ENCODE measurements at places on chromosomes 12 and 14.

GRCh38 chr12:2194060-2194459 lies 141.3 kb downstream of the CACNA1C start:
- DNase-seq, result no peak

- DNase-seq, result peak; percentile 14
Observed at GRCh38 chr12:127342861-127343260, 924.1 kb upstream of the TMEM132C start.

DNA sequence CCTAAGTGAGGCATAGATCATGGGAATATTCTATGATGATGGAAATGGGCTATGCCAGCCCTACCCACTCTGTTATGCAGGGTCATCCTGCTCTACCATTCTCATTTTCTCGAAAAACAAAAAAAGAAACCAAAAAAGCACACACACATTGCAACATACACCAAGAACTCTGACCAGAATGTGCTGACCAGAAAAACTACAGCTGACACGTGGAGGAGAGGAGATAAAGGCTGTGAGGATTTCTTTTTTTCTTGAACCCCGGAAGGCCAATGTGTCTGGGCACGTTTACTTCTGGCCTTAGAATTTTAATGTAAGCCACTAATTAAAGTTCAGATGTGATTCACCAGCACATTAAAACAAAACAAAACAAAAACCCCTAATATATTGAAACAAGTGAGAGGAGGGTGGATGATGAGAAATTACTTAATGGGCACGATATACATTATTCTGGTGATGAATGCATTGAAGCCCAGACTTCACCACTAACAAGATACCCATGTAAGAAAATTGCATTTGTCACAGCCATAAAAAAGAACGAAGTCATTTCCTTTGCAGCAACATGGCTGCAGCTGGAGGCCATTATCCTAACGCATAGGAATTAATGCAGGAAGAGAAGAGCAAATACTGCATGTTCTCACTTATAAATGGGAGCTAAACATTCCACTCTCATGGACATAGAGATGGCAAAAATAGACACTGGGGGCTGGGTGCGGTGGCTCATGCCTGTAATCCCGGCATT lies 66.3 kb upstream of the PLEKHG3 start:
- no peak for DNase-seq

DNA sequence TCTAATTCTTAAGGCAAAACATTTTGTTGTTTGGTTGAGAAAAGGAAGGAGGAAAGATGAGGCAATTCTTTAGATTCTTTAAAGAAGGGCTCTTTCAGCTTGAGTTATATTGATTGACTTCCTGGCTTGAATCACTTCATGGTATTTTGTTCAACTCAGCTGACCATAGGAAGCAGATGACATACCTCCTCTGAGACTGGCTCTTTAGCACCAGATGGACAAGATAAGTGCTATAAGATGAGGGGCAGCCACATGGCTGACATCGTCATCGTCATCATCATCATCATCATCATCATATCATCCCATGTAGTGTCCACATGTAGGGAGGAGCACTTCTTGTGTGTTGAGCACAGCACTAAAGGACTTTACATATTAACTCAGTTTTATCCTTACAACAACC lies 81.3 kb downstream of the SSPN start:
- DNase-seq, result no peak

DNA sequence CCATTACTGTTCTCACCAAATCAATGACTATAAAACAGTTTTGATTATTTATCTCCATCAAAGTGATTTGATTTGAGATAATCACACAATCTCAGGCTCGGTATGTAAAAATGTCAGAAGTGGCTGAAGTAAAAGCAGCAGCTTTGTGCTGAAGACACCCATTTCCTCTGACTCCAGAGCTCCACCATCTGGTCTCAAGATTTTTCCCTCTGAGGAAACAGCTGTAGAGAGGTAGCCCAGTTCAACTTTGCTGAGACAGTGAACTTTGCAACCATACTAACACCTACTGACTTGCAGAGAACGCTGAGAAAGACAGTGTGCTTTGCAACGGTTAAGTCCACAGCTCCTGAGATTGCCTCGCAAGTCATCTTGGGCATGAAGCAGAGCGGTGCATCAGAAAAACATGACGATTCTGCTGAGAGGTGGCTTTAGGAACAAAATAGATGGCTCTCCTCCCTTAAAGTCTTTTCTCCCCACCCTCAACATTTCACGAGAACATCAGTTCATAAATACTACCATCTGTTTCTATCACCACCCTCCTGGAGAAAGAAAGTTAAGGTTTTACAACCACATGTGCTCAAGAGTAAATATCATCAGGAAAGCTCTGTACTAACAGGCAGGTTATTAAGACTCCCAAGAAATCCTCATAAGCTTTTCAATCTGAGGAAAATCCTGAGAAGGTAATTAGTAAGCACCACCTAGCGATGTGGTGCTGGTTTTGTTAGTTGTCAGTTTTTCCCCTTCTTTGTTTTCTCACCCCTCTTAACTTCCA lies 34.8 kb downstream of the HIGD1C start:
- peak; percentile 70 for DNase-seq
